ENCODE measurements at places on chromosomes 7 and 10.
A peak's percentile ranks its signal among the peaks of the same experiment; 100 is the strongest.

DNA sequence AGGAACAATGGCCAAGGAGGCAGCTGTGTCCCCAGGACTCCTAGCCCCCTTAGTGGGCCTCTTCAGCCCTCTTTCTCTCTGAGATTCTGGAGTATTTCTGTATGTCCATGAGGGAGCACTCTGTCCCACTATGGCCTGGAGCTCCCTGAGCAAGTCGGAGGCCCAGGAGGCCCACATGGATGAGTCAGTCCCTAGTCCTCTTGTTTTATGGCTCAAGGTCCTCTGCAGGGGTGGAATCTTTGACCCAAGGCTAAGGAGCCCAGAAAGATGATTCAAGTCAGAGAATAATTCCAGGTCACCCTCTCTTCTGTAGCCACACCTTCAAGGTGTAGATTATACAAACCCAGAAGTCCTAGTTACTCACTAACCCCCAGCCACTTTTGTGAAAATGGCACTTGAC is 125.6 kb downstream of the PLXNA4 start:
- DNase-seq, result no peak

GRCh38 chr10:58399410-58399809 is 14.2 kb downstream of the TFAM start:
- DNase-seq, result no peak

DNA sequence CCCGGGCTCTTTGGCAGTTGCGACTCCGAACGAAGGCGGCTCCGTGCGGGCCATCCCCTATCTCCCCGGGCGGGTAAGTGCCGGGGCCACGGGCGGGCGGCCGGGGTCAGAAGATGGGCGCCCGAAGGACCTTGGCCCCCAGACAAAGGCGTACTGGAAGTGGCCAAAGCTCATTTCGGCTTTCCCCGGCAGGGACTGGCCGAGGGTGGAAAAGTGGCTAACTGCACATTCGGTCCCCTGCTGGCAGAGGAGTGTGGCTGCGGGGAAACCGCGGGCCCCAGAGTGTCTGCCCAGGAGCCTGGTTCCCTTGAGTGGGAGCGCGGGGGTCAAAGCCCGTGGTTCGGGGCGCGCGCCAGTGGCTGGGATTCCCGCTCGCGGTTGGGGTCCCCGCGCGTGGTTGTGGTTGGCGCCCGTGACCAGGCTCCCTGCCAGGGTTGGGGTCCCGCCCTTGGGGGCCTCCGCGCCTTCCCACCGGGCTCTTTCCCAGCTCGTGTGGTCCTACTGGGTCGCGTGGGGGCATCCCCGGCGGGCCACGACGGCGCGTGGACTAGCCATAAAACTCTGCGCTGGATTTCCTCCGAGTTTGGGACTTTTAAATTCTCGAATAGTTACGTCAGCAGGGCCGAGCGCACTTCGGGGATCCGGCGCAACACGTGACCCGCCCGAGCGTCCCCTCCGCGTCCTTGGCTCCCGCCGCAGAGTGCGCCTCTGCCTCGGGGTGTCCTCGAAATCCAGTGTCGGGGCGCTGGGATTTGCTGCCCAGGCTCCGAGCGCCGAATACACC is 124.4 kb downstream of the TACC2 start:
- DNase-seq, result no peak

GRCh38 chr7:37930226-37930948 is 9.9 kb downstream of the EPDR1 start:
- no peak for DNase-seq

DNA sequence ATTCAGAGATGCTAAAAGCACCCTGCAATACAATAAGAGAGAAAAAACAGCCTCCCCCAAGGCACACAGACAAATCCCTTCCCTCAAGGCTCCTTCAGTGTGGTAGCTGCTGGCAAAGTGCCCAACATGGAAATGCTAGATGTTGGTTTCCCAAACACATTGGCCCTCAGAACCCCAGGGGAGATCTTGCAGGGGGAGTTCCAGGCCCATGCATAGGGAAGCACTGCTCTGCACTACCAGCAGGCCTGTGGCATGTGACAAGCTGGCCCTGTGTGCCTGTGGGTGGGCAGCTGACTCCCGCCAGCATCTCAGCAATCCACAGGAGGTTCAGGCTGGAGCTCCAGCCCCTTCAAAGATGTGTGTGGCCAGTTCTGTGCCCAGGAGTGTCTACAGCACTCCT is 16.8 kb upstream of the CSGALNACT2 start:
- no peak for DNase-seq

GRCh38 chr10:103717341-103718246 is 137.8 kb downstream of the SH3PXD2A start:
- DNase-seq, result no peak

DNA sequence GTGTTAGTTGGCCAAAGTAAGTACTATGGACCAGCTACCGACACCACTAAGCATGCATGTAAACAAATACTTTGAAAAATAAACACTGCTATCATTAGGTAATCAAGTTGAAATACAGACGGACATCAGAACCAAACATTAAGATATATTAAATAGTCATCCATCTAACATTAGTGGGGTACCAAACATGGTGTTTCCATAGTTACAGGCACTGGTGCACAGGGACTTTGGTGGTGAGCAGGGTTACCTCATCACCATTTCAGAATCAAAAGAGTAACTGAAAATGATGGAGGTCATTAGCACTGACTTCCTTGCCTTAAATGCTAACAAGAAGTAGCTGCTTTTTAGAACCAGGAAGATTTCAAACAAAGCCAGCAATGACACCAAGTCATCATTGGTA is 23.9 kb downstream of the EBLN1 start:
- no peak for DNase-seq

DNA sequence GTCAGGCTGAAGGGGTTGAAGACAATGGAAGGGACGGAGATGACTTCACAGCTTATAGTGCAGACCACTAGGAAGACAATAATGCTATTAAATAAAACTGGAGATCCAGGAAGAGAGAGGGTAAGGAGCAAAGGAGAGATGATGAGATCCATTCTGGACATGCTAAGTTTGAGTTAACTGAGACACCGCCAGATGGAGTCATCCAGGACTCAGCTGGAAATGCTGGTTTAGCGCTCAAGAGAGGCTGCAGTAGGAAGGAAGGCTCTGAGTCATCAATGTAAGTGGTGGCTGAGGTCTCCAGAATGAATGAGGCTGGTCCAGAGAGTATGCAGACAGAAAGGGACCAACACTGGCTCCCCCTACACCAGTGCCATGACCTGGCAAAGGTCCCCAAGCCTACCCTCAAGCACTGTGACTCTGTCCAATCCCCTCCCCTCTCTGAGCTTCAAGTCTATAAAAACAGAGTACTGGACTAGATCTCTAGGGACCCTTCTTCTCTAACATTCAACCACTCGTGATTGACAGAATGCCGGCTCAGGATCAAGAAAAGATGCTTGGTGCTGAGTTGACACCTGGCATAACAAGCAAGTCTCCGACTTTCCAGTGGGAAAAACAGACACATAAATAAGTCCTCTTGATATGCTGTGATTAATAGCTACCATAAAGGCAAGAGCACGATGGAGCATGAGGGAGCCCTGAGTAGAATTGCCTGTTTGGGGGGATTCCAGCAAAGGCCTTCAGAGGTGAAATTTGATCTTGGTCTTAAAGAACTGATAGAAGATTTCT is 8.9 kb downstream of the GFRA1 start:
- DNase-seq, result no peak

DNA sequence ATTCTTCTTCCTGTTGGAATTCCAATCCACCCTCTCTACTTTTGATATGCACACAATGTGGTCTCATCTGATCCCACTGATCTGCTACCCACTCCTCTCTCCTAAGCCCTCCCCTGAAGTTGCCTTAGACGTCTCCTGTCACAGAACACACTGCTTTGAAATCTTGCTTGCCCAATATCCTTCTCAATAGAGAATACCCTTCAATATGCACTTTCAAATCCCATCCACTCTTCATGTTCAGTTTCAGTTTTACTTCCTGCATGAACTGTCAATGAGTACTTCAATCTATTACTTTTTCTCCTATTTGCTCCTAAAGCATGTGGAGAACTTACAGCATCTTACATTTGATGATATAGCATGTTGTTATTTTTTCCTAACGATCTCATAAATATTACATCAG is 93.5 kb downstream of the UPF2 start:
- DNase-seq, result no peak

GRCh38 chr7:36048902-36049240 is 104.2 kb upstream of the EEPD1 start:
- DNase-seq, result no peak

GRCh38 chr7:39421251-39421650 is 145.0 kb upstream of the YAE1 start:
- DNase-seq, result no peak

DNA sequence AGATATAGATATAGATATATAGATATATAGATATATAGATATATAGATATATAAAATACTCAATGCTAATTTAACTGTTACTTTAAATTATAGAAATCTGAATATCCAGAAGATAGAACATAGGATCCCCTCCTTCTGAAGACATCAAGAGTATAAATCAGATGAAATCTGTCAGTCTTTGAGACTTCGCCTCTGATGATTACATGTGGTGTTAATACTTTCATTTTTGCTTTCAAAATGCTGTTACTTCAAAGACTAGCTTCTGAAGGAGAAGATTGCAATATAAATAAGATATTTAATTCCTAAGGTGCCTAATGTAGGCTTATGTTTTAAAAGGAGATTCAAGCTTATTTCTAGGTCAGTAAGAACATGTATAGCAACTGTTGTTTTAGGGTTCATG is 180.4 kb downstream of the TSPAN12 start:
- no peak for DNase-seq

DNA sequence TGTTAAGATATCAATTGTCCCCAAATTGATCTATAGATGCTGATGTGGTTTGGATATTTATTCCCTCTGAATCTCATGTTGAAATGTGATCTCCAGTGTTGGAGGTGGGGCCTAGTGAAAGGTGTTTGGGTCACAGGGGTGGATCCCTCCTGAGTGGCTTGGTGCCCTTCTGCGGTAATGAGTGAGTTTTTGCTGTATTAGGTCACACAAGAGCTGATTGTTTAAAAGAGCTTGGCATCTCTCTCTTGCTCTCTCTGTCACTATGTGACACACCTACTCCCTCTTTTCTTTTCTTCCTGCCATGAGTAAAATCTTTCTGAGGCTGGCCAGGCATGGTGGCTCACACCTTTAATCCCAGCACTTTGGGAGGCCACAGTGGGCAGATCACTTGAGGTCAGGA is 98.2 kb upstream of the KAT6B start:
- no peak for DNase-seq

DNA sequence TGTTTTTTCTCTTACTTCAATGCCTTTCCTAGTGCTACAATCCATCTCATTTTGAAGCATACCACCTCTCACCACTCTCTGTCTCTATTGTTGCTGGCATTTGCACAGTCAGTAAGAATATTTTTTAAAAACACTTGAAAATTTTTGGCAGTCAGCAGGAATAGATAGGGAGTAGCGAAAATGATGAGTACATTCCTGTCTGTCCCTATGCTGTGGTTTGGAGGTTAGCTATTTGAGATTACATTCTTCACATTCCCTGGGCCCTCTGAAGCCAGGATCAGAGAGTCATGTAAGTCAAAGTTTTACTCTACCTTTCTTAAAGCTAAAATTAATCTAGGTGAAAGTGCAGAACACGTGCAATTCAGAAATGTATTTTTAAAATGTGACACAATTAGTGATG is 53.0 kb upstream of the MAGI2 start:
- no peak for DNase-seq

GRCh38 chr7:2886900-2887299 is 42.8 kb upstream of the GNA12 start:
- DNase-seq, result peak; percentile 44

- no peak for DNase-seq
Observed at GRCh38 chr7:72015136-72015535, 397.0 kb downstream of the CALN1 start.

GRCh38 chr7:44158873-44159631 is 17.9 kb upstream of the MYL7 start:
- no peak for DNase-seq

- DNase-seq, result no peak
Observed at GRCh38 chr10:35822316-35822715, 180.2 kb upstream of the FZD8 start.

GRCh38 chr10:78925800-78926319 is 142.9 kb upstream of the ZMIZ1 start:
- DNase-seq, result no peak
